ENCODE measurements at places on chromosomes 7 and 10.

DNA sequence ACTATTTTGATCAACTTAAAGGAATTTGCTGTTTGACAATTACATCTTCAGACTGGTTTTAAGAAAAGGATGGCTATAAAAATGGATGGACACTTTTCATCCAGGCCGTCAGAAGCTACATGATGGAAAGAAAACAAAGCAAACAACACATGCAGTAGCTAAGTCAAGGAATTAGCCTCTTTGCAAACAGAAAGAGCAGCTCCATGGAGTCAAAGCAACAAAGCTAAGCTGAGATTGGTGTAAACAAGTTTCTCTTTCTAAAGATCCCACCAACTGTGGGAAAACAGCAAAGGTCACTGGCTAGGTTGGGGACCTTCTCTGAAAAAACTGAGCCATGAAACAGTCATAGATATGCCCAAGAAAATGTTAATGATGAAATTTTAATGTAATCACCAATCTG lies 98.9 kb downstream of the RNF133 start:
- no peak for DNase-seq

- no peak for DNase-seq
These were observed 30.1 kb upstream of the PTPRN2 start for GRCh38 chr7:158617737-158618128.

GRCh38 chr7:42493436-42494198 lies 256.6 kb upstream of the GLI3 start:
- DNase-seq = no peak

GRCh38 chr10:75168275-75168674 lies 42.3 kb upstream of the VDAC2 start:
- no peak for DNase-seq

DNA sequence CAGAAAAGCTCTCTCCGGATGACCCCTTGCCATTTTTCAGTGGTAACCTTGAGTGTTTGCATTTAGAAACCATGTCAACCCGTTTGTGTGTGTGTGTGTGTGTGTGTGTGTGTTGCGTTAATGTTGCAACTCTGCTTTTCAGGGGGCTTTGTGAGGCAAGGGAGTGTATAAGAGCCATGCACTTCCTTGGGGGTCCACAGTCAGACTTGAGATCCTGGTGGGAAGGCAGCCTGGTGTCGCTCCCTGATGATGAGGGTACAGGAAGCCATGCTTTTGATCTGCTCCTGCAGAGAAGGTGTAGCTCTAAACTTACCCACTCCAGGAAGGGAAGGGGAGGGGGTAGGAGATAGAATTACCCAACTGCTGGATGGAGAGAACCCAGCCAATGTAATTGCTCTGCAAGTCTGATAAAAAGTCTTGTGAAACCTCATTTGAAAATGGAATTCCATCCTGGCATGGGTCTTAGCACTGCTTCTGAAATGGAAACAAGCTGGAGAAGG lies 10.7 kb downstream of the GRK5 start:
- DNase-seq = no peak

- DNase-seq = no peak
These were observed 62.6 kb upstream of the ZNRF2 start for GRCh38 chr7:30221764-30222163.

DNA sequence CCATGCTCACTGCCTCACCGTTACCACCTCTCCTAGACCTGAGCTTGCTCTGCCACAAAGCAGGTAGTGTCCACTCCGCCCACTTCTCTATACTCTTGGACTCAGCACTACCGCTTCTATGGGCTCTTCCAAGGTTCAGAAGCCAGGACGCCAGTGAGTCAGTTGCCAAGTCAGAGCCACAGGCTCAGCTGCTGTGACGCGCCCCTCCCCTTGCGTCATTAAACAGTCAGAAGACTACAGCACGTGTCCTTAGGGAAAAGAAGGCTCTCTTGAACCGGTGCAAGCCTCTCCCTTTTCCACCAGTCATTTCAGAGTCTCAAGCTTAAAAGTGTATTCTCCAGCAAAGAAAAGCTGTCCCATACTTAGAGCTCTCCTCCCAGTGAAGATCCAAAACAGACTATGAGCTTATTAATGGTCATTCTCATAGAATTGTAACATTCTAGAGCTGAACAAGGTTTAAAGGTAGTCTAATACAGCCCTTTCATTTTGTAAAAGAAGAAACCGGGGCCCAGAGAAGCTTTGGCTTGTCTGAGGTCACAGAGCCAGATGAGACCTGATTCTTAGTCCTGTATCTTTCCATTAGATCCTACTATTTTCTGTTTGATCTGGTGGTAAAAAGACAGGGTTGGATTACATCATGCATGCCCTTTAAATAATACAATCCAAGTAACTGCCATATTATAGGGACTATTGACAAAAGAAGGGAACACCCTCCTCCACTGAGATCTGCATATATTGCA lies 40.9 kb upstream of the MET start:
- DNase-seq = peak; percentile 93

DNA sequence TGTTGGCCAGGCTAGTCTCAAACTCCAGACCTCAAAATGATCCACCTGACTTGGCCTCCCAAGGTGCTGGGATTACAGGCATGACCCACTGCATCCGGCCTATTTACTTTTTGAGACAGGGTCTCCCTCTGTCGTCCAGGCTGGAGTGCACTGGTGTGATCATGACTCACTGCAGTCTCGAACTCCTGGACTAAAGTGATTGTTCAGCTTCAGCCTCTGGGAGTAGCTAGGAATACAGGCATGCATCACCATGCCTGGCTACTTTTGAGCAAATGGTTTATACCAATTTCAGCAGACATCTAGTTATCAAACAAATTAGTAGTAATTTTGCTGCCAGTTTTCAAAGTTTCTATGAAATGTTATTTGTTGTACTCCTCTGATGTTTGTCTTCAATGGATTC lies 2.2 kb upstream of the WAC start:
- DNase-seq = no peak

- no peak for DNase-seq
These were observed 98.3 kb downstream of the FOXL3 start for GRCh38 chr7:388023-388960.

GRCh38 chr10:1290071-1290471 lies 233.9 kb downstream of the WDR37 start:
- DNase-seq = no peak

DNA sequence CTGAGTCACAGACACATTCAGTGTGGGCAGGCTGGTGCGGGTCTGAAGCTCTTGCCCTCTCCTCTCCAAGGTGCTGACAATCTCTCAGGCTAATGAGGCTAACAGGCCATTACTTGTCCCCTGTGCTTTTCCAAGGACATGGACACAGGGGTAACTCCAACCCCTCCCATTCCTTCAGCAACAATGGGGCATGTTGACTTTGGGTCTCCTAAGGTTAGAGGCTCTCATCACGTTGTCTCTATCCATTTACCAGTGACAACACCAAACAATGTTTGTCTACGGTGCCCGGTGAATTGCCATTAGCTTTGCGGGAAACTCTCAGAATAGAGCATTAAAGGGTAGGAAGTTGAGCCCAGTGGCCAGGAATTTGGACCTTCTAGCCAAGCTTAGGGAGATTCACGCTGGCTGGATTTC lies 101.6 kb upstream of the TNS3 start:
- no peak for DNase-seq

- DNase-seq = no peak
These were observed 40.9 kb upstream of the HPS1 start for GRCh38 chr10:98487649-98488048.

DNA sequence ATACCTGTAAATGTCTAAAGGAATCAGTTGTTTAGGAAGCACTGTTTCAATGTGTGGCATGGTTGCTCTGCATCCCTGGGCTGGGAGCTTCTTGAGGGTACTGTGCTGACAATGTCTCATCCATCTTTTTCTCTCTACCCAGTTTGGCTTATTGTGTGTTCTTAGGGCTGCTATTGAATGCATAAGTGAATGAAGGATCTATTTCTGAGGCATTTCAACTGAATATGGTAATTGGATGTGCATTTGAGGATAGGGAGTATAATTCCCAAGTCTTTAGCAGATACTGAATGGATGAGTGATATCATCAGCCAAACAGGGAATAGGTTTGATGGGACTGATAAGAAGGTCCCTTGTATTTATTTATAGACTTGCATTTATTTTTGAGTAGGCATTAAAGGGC lies 64.1 kb downstream of the ANLN start:
- no peak for DNase-seq

- no peak for DNase-seq
These were observed 3.5 kb downstream of the MKRN1 start for GRCh38 chr7:140475747-140476333.

DNA sequence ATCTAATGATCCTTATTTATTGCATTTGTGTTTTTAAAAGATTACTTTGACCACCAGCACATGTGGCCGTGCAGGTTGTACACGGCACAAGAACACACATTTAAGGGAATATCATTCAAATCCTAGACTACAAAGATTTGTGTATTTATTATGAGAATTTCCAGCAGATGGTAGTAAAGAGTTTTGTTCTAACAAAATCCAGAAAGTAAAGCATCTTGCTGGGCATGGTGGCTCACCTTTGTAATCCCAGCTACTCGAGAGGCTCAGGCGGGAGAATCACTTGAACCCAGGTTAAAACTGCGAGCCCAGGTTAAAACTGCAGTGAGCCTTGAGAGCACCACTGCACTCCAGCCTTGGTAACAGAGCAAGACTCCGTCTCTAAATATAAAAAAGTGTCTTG lies 31.5 kb downstream of the MACROH2A2 start:
- no peak for DNase-seq

- DNase-seq = peak; percentile 48
These were observed 274.9 kb upstream of the GALNT17 start for GRCh38 chr7:70856901-70857630.

DNA sequence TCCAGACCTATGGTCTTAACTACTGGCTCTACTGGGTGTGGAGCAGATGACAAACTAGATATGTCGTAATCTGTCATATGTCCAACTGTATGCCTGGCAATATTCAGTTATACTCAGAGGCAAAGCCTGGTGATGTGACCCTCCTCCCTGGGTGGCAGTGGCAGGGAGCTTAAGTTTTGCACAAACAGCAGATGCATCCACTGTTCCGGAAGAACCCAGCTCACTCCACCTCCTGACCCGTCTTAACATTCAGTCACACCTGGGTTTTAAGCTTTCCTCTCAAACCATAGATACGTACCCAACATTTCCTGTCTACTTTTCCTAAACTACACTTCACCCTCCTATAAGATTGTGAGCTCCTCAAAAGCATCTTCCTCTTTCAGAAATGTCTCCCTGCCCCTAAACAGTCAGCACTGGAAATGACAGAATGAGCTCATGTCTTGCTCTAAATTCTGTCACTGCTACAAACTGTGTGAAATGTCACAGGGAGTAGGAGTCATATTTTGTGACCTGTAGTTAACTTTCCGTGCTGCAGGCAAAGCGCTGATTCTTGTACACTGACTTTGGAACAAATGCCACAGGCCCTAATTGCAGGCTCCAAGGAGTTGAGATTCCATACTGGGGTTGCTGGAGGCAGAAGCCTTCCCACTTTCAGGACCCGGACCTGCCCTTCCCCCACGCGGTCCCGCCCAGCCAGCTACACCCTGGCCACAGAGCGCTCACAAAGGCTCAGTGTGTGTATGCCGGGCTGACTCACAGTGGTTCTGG lies 23.9 kb downstream of the SCD start:
- peak; percentile 82 for DNase-seq

DNA sequence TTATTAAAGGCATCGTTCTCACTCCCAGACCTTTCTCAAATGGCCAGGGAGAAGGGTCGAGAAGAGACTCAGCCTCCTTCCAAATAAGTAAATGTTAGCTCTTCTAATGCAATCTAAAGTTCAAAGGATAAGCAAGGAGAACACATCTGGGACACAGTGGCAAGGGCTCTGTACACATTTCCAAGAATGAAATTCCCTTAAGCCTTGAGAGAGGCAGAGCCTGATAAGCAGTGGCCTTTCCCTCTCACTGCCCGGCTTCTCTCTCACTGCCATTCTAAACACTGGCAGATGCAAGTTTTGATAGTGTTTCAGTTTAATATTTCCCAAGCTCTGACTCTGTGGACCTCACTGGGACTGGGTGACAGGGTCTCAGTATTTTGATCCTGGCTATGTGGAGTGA lies 35.1 kb upstream of the EXOC4 start:
- DNase-seq = no peak

- DNase-seq = no peak
These were observed 48.1 kb upstream of the ZPBP start for GRCh38 chr7:50141131-50141530.

Measured in Panc1 (cell line).